ENCODE measurements at places on chromosomes 7 and 10. TPM values are rescaled to one million over a fixed set of nuclear protein-coding genes. Genes with fewer than 3 reads are reported as not detected.

The CUBN gene
- polyA plus RNA-seq: not detected

DNA sequence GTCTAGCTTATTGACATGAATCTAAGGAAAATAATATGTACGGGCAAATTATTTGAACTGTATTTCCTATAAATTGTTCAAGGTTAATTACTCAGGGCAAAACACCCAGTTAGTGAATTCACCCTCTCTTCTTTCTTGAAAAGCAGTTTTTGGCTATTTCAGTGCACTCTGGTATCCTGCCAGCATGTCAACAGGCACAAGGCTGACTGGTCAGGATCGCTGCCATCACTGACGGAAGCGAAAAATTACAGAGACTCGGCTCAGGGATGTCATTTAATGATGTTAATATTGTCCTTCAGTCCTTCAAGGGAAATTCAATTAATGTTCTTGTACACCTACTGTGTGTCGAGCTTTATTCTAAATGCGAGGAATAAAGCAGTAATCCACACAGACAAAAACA is 28.3 kb upstream of the OLAH start:
- DNase-seq: no peak

DNA sequence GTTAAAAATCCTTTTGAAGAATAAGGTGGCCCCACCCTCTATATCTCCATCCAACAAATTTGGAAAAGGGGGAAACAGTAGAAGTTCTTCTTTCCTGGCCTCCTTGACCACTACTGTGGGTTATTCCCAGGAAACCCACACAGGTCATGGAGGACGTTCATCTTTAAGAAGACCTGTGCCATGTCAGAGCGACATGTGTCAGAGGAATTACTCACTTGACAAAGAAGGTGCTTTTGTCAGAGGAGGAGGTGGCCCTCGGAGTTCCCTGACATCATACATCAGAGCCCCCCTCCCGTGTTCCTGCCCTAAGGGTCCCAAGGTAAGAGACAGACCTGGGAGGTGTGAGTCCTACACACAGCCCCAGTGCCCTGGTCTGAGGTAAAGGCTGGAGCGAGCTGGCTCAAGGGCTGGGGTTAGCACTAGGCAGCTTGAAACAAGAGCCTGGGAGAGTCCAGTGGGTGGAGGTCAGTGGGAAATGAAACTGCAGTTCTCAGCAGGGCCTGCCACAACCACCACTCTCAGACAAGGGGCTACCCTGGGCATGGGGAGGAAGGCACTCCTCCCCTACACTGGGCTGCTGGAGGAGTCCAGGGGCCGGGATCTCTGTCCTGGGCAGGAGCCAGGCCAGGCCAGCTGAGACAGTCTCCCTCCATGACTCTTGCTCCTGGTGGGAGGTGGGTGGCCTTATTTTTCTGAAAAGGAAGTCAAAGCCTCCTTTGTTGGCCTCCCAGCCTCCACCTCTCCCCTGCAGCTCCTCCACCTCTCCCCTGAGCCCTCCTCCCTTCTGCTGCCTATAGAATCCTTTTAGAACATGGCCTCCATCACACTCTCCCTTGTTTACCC is 21.8 kb upstream of the ZMIZ1 start:
- DNase-seq: no peak

GRCh38 chr10:90592638-90593302 is 265.1 kb downstream of the HTR7 start:
- no peak for DNase-seq

DNA sequence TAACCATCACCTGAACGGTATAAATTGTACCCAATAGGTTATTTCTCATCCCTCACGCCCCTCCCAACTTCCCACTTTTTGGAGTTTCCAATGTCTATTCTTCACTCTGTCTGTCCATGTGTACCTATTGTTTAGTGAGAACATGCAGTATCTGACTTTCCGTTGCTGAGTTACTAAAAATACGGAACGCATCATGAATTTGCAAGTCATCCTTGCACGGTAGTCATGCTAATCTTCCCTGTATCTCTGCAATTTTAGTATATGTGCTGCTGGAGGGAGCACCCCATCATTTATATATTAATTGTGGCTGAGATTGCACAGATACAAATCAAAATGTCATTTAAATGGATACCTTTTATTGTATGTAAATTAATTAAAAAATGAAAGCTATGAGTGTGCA is 75.7 kb upstream of the SFMBT2 start:
- DNase-seq: no peak

DNA sequence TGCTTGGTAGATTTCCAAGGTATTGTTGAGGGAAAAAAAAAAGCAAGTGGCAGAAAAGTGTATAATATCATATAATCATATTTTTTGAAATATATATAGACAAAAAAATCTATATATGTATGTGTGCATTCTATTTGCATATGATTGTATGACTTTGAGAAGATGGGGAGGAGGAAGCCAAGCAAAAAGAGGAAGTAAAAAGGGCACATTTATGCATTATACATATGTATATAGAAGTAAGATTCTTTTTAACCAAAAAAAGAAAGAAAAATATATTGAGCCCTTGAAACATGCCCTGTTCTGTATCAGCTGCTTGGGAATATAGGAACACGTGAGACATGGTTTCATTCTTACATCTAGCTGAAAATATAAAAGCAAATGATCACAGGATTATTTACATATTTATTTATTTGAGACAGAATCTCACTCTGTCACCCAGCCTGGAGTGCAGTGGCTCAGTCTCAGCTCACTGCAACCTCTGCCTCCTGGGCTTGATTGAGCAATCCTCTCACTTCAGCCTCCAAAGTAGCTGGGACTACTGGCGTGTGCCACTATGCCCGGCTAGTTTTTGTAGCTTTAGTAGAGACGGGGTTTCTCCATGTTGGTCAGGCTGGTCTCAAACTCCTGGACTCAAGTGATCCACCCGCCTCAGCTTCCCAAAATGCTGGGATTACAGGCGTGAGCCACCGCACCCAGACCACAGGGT is 18.0 kb upstream of the SLF2 start:
- no peak for DNase-seq

DNA sequence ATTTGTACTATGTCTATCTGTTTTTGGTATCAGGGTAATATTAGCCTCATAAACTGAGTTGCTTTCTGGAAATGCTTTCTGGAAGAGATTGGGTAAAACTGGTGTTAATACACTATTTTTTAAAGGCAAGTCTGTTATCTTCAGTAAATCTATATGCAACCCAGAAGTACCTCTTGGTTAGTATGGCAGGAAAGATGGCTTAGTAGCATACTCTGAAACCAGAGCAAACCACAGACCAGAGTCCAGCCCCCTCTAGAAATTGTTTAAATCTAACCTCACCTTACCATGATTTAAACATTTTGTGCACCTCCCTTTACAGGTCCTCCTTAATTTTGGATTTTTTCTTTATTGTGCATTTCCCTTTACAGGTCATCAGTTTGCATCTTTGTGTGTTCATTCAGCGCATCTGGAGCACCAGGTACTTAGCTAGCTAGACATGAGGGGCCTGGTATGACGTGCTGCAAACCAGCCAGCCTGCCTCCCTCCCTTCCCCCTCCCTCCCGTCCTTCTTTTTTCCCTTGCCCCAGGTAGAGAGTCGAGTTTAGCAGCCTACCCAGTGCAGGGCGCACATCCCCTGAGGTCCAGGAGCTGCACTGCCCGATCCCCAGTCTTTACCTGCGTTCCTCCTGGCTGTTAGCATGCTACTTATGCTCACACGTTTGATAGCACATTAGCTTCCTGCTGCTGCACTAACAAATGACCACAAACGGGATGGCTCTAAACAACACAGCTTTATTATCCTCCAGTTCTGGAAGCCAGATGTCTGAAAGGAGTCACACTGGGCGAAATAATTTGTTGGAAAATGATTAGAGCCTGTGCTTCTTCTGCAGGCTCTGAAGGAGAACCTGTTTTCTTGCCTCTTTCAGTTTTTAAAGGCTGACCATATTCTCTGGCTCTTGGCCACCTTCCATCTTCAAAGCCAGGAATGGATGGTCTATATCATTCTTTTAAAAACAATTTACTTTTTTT is 299.9 kb upstream of the HABP2 start:
- no peak for DNase-seq
